ENCODE measurements at places on chromosomes 12 and 14.

DNA sequence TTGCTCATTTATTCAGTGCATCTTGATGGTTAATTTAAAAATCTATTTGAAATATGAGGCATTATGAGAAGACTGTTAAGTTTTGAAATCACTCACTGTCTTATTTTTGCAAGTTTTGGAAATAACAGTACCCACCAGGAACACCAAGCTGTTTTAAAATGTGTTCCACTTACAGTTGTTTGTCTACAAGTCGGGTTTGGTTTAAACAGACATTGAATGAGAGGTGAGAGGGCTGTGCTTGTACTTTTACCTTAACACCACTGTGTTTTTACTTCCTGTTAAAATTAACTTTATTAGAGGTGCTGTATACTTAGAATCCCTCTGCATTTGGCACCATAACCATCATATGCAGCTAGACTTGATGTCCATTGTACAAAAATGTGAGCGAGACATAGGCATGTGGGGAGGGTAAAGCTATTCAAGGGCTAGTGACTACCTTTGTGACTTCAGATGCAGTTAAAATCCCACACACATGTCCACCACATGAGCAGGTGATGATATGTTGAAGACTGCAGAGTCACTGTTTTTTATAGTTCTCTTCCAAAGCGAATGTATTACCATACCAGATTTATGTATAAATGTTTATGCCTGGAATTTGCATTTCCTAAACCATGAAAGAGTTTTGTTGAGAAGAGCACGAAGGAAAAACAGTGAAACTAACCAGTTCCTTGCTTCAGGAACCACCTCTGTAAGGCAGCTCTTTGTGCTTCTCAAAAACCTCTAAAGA, 12.9 kb downstream of the ELK3 start:
- DNase-seq: no peak

- no peak for DNase-seq
Measured at GRCh38 chr12:2372178-2372577, 319.4 kb downstream of the CACNA1C start.

- no peak for DNase-seq
Measured at GRCh38 chr12:81170072-81170471, 92.2 kb downstream of the ACSS3 start.

GRCh38 chr14:62251237-62251636, 489.0 kb downstream of the SNAPC1 start:
- DNase-seq: no peak

GRCh38 chr12:31951008-31951407, 8.2 kb upstream of the RESF1 start:
- DNase-seq: peak; percentile 24

DNA sequence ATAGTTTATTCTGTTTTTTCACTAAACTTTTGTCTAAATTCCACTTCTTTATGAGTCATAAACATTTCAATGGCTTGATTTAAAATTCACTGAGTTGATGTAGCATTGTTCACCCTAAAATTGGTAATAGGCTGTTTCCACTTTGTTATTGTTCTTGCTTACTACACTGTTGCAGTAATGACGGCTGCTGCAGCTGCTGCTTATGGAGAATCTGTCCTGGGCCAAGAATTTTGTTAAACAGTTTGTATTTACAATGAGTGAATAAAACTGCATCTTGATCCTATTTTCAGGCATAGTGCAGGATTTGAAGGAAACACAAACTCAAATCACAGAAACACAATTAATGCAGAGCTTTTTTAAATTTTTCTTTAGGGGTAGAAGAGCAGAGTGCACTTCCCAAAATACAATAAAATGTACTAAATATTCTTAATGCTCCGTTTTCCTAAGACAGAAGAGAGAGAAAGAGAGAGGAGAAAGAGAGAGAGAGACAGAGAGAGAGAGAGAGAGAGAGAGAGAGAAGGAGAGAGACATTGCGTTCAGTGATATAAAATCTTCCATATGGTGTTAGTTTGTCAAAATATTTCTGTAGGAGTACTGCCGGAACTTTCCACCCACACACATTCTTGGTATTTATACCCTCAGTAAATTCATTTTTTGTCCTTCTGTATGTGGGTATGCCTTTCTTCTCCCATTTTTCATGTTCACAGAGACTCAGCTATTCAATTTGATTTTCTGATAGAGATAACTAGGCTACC, 266.4 kb downstream of the LRFN5 start:
- no peak for DNase-seq

DNA sequence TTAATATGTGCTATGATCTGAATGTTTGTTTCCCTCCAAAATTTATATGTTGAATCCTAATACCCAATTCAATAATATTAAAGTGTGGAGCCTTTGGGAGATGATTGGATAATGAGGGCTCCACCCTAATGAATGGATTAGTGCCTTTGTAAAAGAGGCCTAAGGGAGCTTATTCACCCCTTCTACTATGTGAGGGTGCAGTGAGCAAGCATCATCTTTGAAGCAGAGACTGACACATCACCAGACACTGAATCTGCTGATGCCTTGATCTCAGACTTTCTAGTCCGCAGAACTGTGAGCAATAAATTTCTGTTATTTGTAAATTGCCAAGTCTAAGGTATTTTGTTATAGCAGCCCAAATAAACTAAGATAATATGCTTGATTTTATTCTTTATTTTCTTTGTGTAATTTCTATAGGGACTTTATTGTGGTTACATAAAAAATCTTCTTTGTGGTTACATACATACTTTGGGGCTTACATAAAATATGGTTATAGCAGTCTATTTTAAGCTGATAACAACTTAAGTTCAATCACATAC, 131.1 kb upstream of the SLC38A2 start:
- DNase-seq: no peak

DNA sequence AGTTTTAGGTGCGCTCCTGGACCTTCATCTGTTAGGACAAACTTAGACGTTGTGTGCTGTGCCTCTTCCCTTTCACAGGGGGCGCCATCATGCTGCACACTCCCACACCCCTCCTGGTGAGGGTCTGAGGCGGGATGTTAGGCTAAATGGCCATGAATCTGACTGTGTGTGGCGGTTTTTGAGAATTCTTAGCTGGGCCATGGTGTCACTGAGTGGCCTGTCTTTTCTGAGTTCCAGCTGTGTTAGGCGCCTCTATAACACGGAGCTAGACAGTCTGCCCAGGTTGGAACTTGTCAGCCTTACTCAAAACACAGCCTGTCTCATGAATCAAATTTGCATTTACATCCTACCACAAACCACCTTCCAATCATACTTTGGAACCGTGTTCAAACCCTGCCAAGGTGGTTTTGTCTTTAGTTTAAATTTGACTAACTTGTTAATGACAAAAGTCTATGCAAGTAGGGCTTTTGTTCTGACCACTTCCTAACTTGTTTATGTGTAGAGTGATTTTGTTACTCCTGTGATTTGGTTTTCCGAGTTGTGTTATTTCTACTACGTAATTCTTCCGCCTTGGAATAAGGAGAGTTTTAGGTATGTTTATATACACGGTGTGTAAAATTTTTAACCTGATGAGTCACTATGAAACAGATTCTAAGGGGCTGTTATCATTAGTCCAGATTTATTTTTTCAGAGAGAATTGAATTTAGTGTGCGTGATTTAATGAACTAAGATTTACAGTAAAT, 19.6 kb downstream of the ACVR1B start:
- peak; percentile 42 for DNase-seq

DNA sequence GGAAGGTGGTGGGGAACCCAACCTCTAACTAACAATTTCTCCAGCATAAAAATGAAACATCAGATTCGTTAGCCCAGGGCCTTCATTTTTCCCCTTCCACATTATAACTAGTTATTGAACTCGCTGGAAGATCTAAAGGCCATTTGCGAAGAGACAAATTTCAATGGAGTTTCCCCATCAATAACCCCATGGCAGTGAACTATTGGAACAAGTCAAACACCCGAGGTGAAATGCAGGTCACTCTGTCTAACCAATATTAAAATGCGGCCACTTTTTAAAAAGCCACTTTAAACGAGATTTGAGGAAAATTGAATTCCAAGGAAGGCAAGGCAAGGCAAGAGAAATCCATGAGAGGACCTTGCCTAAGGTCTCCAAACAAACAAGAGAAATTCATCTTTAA, 4.5 kb upstream of the HOXC4 start:
- DNase-seq: no peak

- DNase-seq: no peak
Measured at GRCh38 chr14:69170839-69171238, 17.9 kb upstream of the DCAF5 start.

- DNase-seq: peak; percentile 62
Measured at GRCh38 chr12:114662512-114663177, 21.3 kb downstream of the TBX3 start.

DNA sequence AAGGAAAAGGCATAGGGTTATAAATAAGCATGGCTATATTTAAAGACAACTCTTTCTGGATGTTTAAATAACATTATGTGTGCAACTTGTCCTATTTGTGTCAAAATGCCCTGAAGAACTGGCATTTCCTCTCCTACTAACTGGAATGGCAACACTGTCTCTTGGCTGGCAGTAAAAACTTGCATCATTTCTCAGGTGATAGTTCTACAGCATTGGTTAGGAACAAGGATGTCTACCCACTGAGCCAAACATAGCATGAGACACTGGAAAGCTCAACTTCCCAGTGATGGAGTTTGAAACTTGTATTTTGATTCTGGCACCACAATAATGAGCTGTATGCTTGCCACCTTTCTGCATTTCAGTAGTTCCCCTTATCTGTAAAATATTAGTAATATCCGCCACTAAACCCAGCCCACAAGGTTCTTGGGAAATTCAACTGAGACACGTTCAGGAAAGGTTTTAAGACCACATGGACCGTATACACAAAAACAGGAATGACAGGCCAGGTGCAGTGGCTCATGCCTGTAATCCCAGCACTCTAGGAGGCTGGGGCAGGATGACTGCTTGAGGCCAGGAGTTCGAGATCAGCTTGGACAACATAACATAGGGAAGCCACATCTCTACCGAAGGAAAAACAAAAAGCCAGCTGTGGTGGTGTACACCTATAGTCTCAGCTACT, 5.1 kb downstream of the SLC38A2 start:
- no peak for DNase-seq

DNA sequence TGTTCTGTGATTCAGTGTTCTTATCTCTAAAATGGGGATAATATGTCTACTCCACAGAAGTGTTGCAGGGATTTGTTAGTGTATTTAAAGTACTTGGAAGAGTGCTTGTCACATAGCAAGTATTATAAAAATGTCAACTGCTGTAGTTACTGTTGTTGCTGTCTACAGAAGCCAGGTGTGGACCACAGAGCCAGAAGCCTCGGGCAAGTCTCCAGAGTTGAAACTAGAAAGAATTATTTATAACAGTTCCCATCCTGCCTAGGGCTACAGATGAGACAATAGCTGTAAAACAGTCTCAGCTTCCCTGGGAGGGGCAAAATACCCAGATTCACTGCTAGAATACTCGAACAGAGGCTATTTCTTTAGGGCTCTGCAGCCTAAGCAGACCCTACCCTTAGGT, 55.4 kb upstream of the FUT8 start:
- no peak for DNase-seq

GRCh38 chr12:78698747-78699146, 165.8 kb upstream of the SYT1 start:
- no peak for DNase-seq

DNA sequence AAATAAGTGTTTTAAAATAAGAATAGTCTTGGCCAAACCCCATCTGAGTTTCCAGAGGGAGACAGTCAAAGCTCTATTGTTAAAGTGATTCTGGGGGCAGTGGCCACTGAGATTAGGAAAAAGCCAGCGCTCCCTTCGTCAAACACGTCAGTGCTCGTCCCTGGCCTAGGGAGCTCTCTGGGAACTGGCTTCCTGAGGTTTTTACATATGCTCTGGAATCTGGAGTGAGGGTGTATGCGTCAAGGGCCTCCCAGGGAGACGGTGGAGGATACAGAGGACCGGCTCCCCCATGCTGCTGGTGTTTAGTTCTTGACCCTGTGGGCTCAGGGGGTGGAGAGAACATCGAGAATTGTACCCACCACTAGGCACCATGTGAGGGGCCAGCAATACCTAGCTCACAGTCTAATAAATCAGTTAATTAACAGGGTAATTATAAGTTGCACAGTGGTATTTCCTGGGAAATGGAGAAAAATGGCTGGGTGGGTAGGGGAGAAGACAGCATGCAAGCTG, 87.0 kb downstream of the SLC25A47 start:
- no peak for DNase-seq

DNA sequence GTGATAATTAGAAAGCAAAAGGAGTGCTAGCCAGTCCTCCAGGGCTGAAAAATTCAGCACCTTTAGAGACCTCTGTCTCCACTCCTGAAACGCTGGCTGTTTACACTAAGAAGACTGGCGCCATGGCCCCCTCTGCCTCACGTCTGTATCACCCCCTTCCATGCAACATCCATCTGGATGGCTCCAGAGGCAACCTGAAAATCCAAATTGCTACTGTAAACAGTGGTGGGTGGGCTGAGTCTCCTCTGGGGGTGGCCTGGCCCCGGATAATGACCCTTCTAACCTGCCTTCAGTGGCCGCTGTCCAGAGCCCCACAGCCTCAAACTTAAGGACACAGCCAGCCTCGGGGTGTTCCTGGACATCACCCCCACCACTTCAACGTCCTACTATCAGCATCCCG, 1.4 kb downstream of the PRKD1 start:
- DNase-seq: no peak

DNA sequence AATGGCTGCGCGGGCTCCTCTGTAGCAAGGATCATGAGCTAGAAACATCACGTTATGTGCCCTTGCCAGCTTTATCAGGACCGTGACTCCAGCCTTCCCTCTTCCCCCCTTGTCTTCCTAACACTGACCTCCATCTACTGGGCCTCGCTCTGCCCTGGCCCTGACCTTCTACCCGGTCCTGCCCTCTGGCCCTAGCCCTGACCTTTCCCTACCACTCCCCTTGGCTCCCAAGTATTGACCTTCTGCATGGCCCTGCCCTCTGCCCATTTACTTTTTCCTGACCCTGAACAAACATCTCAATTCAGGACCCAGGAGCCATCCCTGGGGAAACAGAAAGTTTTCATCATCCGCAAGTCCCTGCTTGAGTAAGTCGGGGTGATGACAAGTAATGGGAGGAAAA, 2.0 kb downstream of the SOAT2 start:
- no peak for DNase-seq

DNA sequence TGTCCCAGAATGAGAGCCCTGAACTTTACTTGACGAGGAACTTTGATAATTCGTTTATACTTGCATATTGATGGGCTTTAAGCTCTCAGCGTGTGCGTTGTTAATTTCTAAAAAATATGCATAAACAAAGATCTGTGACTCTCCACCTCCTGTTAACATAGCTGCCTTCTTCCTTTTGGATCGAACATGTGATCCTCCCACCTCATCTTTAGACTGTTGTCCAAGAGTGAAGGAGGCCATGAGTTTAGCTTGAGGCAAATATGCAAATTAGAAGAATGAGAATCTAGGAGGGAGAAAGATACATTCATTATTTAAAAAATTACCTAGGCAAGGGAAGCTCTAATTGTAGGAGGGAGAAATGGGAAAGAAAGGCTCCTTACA, 617 bp downstream of the TTC8 start:
- no peak for DNase-seq

DNA sequence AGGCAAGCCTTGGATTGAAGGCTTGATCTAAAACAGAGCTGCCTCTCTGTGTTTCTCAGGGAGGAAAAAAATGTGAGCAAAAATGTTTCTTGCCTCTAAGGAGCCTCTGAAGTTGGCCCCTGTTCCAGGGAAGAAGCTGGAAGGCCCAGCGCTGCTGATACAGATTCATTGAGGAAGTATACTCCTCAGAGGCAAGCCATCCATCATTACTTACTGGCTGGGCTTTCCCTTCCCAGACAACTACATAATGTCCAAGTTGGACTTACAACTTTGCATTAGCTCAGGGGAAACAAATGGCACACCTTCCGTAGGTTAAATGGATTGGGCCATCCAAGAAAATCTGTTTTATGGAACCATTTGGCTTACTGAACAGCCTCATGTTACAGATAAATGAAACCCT, 263.7 kb upstream of the SEL1L start:
- DNase-seq: no peak
